ENCODE measurements at places on chromosomes 6 and 20.

GRCh38 chr20:57350081-57350710, 859 bp upstream of the RAE1 start:
- no peak for DNase-seq
- peaks cover 8% of the 10 kb centered on the region for H3K4me1 ChIP-seq
- no peaks in the 10 kb centered on the region for H3K27me3 ChIP-seq
- H3K4me3 ChIP-seq = no peak overlapping the region
- H3K27ac ChIP-seq = peak overlapping the region; percentile 90
- H3K36me3 ChIP-seq = peaks cover 7% of the 10 kb centered on the region

DNA sequence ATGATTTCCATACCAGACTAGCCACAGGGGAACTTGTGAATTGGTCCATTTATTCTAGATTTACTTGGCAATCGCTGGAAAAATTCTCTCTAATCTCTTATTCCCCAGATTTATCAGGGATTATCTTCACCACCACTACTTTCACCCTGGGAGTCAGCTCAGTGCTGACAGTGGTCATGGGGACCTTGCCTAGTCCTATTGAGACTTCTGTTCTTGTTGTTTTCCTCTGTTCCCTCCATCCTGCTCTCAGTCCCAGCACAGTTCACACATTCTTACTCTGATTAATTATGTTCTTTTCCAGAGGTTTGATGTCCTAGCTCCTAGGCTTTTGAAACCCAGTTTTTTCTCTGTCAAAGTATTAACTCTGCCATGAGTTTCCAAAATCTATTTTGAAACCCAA, 94.0 kb upstream of the TINAG start:
- DNase-seq = no peak
- H3K36me3 ChIP-seq = no peaks in the 10 kb centered on the region
- no peak overlapping the region for H3K4me3 ChIP-seq
- H3K27me3 ChIP-seq = no peaks in the 10 kb centered on the region
- no peak overlapping the region for H3K27ac ChIP-seq

GRCh38 chr6:24574809-24575208, 71.2 kb downstream of the KIAA0319 start:
- no peaks in the 10 kb centered on the region for H3K36me3 ChIP-seq
- DNase-seq = no peak
- no peaks in the 10 kb centered on the region for H3K4me1 ChIP-seq
- no peak overlapping the region for H3K27ac ChIP-seq
- no peak overlapping the region for H3K4me3 ChIP-seq

DNA sequence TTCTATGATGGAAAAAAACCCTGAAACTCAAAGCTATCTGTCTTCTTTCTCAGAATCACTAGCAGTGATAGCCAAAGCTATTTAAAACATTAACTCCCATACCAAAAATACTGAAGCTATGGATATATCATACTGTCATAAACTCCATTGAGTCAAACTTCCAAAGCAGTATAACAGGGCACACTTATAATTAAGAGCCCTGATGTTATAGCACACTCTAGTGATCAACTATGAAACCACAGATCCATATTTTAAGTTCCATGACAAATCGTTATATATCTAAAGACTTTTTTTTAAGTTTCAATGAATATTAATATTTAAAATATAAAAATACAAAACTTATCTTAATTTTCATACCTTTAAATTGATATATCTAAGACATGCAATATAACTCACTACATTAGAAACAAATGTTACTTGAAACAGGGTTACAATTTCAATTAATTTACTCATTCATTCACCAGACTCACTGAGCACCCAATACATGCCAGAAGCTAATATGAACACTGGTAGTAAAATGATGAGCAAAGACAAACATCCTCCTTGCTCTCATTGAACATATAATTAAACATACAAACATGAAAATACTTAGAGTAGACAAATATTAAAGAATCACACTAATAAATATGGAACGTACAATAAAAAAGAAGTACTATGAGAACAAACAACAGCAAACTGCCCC, 69.3 kb downstream of the IBTK start:
- H3K27ac ChIP-seq = no peak overlapping the region
- no peaks in the 10 kb centered on the region for H3K36me3 ChIP-seq
- H3K27me3 ChIP-seq = no peaks in the 10 kb centered on the region
- DNase-seq = no peak
- H3K4me3 ChIP-seq = no peak overlapping the region

DNA sequence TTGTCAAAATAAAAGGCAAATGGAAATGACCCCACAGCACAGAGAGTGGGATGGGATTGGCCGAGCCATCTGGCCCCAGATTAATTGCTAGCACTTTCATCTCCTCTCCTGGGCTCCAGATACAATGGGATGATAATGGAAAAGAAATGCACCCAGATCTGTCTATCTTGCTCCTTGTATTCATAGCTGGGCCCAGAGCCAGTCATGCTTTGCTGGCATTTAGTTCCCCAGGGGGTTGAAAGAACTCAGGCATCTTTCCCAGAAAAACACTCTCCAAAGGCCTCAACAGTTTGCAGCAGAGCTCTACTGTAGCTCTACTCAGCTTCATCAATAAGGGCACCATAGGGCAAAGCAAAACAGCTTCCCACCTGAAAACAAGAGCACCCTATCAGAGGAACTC, 116.0 kb upstream of the FOXA2 start:
- no peaks in the 10 kb centered on the region for H3K27me3 ChIP-seq
- no peaks in the 10 kb centered on the region for H3K4me1 ChIP-seq
- no peak overlapping the region for H3K4me3 ChIP-seq
- DNase-seq = no peak

- H3K4me1 ChIP-seq = no peaks in the 10 kb centered on the region
- H3K27me3 ChIP-seq = no peaks in the 10 kb centered on the region
- no peaks in the 10 kb centered on the region for H3K36me3 ChIP-seq
- H3K27ac ChIP-seq = no peak overlapping the region
- H3K4me3 ChIP-seq = no peak overlapping the region
Observed at GRCh38 chr20:16541226-16541625, 32.0 kb downstream of the KIF16B start.

GRCh38 chr6:75234126-75234865, 9.3 kb downstream of the COX7A2 start:
- DNase-seq = no peak
- no peaks in the 10 kb centered on the region for H3K4me1 ChIP-seq
- H3K27me3 ChIP-seq = no peaks in the 10 kb centered on the region
- no peak overlapping the region for H3K27ac ChIP-seq

DNA sequence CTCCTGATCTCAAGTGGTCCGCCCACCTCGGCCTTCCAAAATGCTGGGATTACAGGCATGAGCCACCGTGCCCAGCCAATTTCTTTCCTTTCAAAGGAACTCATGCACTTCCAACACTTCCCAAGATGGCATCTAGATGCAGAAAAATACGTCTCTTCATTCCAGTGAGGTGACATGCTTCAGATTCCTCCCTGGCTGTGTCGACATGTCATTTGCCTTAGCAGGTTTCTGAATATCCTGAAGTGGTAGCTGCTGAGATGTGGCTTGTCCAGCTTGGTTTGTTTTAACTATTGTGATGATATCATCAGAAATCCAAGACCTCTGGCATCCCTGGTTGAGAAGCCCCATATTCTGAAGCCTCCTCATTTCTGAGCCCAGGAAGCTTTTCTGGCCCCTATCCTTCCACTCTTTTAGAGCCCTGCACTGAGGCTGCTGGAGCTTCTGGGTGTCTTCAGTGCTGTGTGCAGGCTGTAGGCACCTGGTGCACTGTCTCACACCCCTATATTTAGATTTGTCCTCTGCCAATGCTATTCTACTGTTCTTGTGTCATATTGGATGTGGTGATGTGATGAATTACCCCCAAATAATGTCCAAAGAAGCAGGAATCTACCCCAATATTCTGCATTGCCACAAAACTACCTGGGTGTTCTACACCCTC, 73.3 kb upstream of the E2F3 start:
- no peaks in the 10 kb centered on the region for H3K36me3 ChIP-seq
- no peaks in the 10 kb centered on the region for H3K4me1 ChIP-seq
- no peaks in the 10 kb centered on the region for H3K27me3 ChIP-seq
- H3K4me3 ChIP-seq = no peak overlapping the region
- H3K27ac ChIP-seq = no peak overlapping the region
- DNase-seq = peak; percentile 10

DNA sequence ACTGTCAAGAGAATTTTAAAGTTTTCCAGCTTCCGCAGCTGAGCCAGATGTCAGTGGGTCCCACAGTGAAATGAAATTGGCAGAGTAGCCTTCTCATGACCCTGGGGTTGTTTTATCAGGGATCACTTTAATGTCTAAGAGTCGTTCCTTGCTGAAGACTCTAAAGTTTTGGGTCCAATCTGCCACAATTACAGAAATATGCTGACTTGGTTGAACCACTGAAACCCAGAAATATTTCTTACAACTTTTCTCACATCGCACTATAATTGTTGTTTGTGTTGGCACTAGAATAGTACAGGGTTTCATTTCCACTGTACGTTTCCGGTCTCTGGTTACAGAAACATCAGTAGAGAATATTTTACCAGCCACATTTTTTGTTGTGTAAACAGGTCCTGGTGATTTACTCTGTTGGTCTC, 109.0 kb downstream of the HMGCLL1 start:
- no peaks in the 10 kb centered on the region for H3K4me1 ChIP-seq
- no peak overlapping the region for H3K4me3 ChIP-seq
- no peak overlapping the region for H3K27ac ChIP-seq
- no peaks in the 10 kb centered on the region for H3K27me3 ChIP-seq
- no peaks in the 10 kb centered on the region for H3K36me3 ChIP-seq

DNA sequence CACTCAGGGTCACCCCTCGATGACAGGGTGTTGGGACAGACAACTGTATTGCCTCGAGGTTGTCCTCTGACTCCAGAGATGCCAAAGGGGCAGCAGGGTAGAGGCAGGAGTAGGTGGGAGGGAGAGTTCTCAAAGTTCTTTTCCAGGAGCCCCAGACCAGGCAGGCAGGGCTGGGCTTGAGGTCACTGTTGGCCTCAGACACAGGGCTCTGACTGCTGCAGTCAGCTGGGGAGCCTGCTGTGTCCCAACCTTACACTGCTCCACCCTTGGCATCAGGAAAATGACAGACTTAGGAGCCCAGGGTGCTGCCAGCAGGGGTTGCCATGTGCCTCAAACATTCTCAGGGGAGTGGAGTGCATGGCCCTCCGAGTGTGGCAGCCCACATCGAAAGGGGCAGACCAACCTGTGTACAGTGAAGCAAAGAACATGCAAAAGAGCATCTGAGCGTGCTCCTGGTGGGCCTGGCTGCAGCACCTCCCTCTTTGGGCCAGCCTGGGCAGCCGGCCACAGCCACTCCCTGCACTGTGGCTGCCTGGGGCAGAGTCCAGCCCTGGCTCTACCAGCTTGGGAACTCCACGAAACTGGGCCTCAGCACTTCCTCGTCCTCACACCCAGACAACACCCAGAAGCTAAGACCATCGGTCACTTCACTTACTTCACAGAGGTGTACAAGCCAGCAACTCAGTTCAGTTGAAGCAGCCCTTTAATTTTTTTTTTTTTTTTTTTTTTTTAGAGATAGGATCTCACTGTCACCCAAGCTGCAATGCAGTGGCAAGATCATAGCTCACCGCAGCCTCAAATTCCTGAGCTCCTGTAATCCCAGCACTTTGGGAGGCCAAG, 24.0 kb downstream of the C6orf132 start:
- H3K4me1 ChIP-seq = peaks cover 25% of the 10 kb centered on the region
- H3K4me3 ChIP-seq = no peak overlapping the region
- no peaks in the 10 kb centered on the region for H3K27me3 ChIP-seq
- peak overlapping the region; percentile 25 for H3K27ac ChIP-seq
